ENCODE measurements at places on chromosomes 13 and 19.
A peak's percentile ranks its signal among the peaks of the same experiment; 100 is the strongest.

DNA sequence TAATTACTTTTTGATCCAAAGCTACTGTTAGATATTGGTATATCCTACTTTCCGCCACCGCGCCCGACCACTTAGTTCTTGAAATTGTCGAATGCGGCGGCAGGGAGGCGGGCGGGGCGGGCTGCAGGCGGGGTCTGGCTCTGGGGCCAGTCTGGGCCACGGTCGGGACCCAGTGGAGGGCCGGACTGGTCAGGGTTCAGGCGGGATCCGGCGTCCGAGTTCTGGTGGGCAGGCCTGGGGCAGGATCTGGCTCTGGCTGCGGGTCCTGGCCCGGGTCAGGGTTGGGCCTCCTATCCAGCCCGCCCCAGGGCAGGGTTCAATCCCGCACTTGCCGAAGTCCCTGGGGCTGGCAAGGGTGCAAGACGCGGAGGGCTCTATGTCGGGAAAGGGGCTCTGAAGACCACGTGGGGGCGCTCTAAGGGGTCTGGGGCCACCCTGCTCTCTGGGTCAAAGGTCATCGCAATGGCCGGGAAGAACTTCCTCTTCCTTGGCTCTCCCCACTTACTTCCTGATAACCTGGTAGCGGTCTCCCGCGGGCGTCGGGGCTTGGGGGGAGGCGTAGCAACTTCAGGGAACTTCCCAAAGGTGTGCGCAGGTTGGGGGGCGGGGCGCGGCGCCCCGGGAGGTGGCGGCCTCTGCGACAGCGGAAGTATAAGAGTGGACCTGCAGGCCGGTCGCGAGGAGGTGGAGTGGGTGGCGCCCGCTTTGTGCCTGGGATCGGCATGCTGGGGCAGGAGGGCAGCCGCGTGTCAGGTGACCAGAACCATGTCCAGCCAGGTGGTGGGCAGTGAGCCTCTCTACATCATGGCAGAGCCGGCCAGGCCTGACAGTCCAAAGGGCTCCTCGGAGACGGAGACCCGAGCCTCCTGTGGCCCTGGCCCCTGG, 83.4 kb downstream of the MRPL57 start:
- no peak for DNase-seq

GRCh38 chr13:26112843-26113242, 61.0 kb upstream of the SHISA2 start:
- DNase-seq, result no peak

- DNase-seq, result peak; percentile 48
Measured at GRCh38 chr19:37905946-37906868, at the start of gene WDR87. TSS of gene WDR87 (minus strand) at chr19:37906594. CDS start at chr19:37898239, 8,355 bp downstream.

GRCh38 chr19:3986260-3987041, 1.2 kb upstream of the EEF2 start:
- peak; percentile 91 for DNase-seq

DNA sequence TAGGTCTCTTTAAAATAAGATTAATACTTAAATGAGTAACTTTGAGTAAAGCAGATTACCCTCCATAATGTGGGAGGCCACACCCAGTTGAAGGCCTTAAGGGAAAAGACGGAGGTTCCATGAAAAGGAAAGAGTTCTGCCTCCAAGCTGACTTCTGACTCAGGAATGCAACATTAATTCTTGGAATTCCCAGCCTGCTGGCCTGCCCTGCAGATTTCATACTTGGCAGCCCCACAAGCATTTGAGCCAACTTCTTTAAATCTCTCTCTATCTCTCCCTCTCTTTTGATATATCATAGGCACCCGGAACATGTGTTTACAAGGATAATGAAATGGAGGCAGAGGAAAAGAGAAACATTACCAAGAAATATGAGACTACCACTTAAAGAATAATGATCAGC, 902.3 kb upstream of the MIR17HG start:
- no peak for DNase-seq

- peak; percentile 91 for DNase-seq
Measured at GRCh38 chr19:55632463-55632834, 8.1 kb upstream of the ZNF784 start.

DNA sequence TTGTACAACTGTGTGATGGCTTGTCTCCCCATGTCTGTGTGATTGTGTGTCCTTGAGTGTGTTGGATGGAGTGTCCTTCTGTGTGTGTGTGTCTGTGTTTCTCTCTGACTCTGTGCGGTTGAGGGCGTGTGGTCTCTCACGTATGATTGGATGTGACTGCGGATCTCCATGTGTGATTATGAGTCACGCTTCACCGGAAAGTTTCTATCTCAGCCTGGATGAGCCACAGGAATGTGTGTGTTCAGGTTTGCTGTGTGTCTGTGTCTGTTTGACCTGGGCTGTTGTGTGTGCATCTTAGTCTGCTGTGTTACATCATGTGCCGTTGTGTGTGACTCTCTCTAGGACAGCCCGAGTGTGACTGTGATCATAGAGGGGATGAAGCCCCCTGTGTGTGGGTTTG, 15.5 kb upstream of the ZNF835 start:
- DNase-seq, result no peak

- DNase-seq, result peak; percentile 99
Measured at GRCh38 chr13:44416301-44416700, 42.7 kb downstream of the SERP2 start.

Measured in Kasumi-1 (cell line).